ENCODE measurements at places on chromosomes 11 and 22.

DNA sequence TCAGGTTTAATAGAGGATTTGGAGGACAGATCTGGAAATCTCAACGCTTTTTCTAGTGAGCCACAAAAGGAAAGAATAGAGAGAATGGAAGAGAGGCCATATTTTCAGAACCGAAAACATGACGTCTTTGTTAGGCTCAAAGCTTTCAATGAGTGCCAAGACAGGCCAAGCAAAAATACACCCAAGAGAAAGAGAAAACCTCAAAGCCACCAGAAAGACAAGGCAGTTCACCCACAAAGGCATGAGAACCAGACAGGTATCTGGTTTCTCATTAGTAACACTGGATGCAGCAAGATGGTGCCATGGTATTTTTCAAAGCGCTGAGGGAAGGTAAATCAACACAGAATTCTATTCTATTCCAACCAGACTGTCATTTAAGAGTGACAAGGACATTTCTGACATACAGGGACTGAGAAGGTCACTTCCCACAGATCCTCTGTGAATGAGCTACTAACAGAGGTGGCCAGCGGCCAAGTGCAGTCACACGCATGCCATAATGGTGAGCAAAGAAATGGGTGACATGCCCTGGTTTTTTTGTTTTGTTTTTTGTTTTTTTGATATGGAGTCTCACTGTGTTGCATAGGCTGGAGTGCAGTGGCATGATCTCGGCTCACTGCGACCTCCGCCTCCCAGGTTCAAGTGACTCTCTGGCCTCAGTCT lies 41.9 kb downstream of the TOLLIP start:
- DNase-seq = no peak

GRCh38 chr11:6206456-6207180 lies 1.3 kb downstream of the C11orf42 start:
- no peak for DNase-seq

DNA sequence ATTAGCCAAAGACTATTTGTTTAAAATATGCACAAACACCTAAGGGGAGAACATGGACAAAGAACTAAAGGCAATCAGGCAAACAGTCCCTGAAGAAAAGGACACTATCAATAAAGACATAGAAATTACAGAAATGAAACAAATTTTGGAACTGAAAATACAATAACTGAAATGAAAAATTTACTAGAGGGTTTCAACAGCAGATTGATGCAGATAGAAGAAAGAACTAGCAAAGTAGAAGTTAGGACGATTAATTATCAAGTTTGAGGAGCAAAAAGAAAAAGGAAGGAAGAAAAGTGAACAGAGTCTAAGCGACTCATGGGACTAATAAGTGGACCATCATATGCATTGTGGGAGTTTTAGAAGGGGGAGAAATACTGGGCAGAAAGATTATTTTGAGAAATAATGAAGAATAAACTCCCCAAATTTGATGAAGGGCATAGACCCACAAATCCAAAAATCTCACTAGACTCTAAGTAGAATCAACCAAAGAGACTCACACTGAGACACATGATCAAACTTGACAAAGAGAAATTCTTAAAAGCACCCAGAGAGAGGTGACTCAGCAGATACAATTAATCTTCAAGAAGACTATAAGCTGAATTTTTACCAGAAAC lies 62.9 kb downstream of the JAM3 start:
- DNase-seq = no peak

DNA sequence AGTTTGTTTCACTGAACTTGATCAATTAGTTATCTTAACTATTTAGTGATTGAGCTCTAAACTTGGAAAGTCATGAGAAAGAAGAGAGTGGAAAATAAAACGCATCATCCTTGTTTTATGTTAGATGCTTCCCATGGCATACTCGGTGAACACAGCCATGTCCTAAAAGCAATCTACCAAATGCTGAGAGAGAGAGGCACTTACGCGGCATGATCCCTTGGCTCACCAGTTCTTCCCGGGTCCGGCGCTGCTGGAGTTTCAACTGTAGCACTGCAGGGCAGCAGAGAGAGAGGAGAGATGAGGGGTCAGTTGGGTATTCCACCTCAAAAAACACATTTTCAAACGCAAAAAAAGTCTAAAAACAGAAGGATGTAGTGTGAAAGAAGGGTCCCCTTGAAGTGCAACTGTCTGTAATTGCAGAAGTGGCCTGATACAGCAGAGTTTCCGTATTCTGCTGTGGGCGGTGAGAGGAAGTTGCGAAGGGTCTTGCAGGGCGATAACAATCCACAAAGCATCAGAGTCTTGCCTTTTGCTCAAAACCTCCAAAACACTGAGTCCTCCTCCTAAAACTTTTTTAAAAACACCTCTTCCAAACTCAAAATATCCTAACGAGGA lies 92.7 kb downstream of the SGSM3 start:
- DNase-seq = no peak

DNA sequence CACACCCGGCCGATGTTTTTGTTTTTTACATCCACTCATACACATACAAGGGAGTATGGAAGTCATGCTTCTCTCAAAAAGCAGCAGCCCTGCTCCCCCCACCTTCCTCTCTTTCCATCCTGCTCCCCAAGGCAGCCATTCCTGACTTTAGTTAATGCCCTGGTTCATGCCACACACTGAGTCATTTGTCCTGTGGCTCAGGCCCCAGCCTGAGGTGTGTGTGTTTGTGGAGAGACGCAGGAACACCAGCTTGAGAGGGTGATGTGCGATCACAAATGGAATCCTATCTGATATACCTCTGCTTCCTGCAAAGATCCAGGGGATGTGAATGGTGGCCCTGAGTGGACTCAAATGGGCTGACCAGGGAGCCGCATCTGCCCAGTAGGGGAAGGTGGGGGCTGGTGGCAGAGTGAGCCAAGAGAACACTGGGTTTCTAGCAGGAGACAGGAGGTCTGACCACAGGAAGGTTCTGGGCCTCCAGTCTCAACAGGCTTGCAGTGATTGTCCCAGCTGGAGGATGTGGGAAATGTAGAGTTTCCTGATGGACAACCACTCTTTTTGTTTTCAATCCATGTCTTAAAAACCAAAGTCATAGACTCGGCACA lies 86.7 kb downstream of the OSBP2 start:
- no peak for DNase-seq

DNA sequence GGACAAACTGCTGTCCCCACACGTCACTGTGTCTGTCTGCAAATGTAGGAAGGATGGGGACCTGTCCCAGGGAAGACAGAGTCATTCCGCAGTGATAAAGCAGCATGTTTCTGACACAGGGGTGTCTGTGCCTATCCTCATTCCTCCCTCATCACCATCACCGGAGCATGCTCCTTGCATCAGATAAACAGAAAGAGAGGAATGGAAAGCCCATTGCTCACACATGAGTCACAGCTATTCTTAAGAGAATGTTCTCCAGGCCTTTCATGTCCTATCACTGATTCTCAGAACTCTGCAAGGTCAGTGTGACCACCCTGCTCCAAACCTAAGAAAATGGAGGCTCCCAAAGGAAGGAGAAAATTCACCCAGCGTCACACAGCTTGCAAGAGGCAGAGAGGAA lies 38.9 kb downstream of the ZNF195 start:
- no peak for DNase-seq

DNA sequence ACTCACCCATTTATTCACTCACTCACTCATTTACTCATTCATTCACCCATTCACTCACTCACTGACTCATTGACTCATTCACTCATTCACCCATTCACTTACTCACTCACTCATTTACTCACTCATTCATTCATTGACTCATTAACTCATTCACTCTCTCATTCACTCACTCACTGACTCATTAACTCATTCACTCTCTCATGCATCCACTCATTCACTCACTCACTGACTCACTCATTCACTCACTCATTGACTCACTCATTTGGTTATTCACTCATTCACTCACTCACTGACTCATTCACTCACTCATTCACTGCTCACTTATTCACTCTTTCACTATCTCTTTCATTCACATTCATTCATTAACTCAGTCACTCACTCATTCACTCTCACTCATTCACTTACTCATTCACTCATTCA lies 2.5 kb upstream of the MUC5AC start:
- no peak for DNase-seq

GRCh38 chr11:69321877-69322361 lies 28.0 kb downstream of the MYEOV start:
- no peak for DNase-seq

Measured in NCI-H1436 (cell line).